ENCODE measurements at places on chromosomes 12 and 14. TPM values are rescaled to one million over a fixed set of nuclear protein-coding genes. Genes with fewer than 3 reads are reported as not detected.

The PLEKHG7 gene
- total RNA-seq, result not detected

The DPPA3 gene
- total RNA-seq, result 0.26 TPM

The CELA1 gene
- total RNA-seq, result not detected

The NTF3 gene
- not detected for total RNA-seq

The FOXN4 gene
- not detected for total RNA-seq

The HELB gene
- 3.7 TPM for total RNA-seq

The NPFF gene
- total RNA-seq, result not detected

DNA sequence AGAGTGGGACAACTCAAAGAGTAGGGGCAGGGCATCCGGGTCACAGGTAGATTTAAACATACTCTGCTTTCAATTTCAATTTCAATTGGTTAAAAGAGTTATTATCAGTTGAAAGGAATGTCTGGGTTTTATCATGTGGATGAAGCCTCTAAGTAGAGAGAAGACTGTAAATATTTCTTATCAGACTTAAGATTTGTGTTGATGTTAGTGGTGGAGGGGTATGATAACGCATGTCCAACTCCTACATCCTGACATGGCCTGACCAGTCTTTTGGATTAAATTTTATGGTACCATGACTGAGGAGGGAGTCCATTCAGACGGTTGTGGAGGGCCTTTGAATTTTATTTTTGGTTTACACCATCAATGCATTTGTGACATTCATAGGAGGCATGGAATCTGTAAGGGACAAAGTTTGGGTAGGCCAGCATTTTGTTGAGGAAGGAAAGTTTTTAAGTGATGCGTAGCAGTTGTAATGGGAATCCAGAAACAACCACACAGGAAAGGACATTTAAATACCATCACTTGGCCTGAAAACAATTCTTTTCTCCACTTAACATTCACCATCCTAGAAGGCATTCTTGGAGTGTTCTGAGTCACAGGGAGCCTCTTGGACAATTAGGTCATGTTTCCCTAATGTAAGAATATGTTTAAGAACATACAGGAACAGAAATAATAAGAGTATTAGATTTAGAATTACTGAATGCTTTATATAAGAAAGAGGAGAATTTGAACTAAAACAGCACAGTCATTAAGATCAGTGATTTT lies 371.9 kb downstream of the ATP23 start:
- no peaks in the 10 kb centered on the region for H3K36me3 ChIP-seq
- H3K27me3 ChIP-seq, result no peaks in the 10 kb centered on the region
- H3K4me3 ChIP-seq, result no peak overlapping the region
- DNase-seq, result no peak

GRCh38 chr14:88841741-88842140 lies 17.3 kb downstream of the TTC8 start:
- no peaks in the 10 kb centered on the region for H3K36me3 ChIP-seq
- DNase-seq, result no peak
- no peak overlapping the region for H3K4me3 ChIP-seq
- no peaks in the 10 kb centered on the region for H3K4me1 ChIP-seq
- H3K27ac ChIP-seq, result no peak overlapping the region

- H3K4me1 ChIP-seq, result peaks cover 15% of the 10 kb centered on the region
- no peaks in the 10 kb centered on the region for H3K36me3 ChIP-seq
- H3K4me3 ChIP-seq, result no peak overlapping the region
- H3K27me3 ChIP-seq, result peaks cover 16% of the 10 kb centered on the region
- no peak overlapping the region for H3K27ac ChIP-seq
Observed at GRCh38 chr12:49953961-49954846, 3.7 kb downstream of the AQP2 start.

GRCh38 chr14:31251028-31251958 lies 43.7 kb upstream of the HECTD1 start:
- peak overlapping the region; percentile 11 for H3K27ac ChIP-seq
- H3K4me3 ChIP-seq, result no peak overlapping the region
- H3K4me1 ChIP-seq, result peaks cover 4% of the 10 kb centered on the region
- H3K36me3 ChIP-seq, result no peaks in the 10 kb centered on the region

GRCh38 chr12:96850676-96851075 lies 56.4 kb upstream of the NEDD1 start:
- no peaks in the 10 kb centered on the region for H3K36me3 ChIP-seq
- no peak overlapping the region for H3K27ac ChIP-seq
- H3K27me3 ChIP-seq, result peaks cover 2% of the 10 kb centered on the region
- H3K4me1 ChIP-seq, result peaks cover 6% of the 10 kb centered on the region

DNA sequence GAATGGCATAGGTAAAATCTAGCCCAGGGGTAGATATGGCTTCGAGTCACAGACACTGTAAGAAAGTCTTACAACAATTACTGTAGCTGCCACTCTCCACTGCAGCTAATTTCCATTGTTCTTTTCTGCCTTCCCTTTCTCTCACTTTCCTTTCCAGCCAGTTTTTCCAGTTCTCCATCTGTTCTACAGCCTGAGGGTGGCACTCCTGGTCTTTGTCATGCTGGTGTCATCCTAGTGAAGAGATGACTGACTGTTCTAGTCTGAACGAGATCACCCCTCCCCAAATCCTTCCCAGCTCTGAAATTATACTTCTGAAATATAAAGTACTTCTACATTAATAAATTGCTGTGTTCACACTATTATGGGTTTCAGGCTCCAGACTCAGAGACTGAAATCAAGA lies 74.2 kb upstream of the CSRP2 start:
- no peak overlapping the region for H3K4me3 ChIP-seq
- H3K27ac ChIP-seq, result no peak overlapping the region
- peaks cover 8% of the 10 kb centered on the region for H3K4me1 ChIP-seq
- no peak for DNase-seq
- no peaks in the 10 kb centered on the region for H3K27me3 ChIP-seq

- H3K27ac ChIP-seq, result no peak overlapping the region
- H3K36me3 ChIP-seq, result no peaks in the 10 kb centered on the region
- DNase-seq, result no peak
- peaks cover 10% of the 10 kb centered on the region for H3K4me1 ChIP-seq
Observed at GRCh38 chr12:78534311-78534710, 330.3 kb upstream of the SYT1 start.

GRCh38 chr12:11967376-11968047 lies 103.2 kb upstream of the BCL2L14 start:
- peak; percentile 34 for DNase-seq
- peak overlapping the region; percentile 98 for H3K27ac ChIP-seq
- peaks cover 40% of the 10 kb centered on the region for H3K4me1 ChIP-seq
- H3K36me3 ChIP-seq, result no peaks in the 10 kb centered on the region

- no peaks in the 10 kb centered on the region for H3K36me3 ChIP-seq
- no peak overlapping the region for H3K27ac ChIP-seq
- H3K4me3 ChIP-seq, result no peak overlapping the region
- H3K27me3 ChIP-seq, result peaks cover 3% of the 10 kb centered on the region
Observed at GRCh38 chr14:56992332-56992820, 182.1 kb upstream of the OTX2 start.

GRCh38 chr14:33837943-33838683 lies 112.8 kb downstream of the EGLN3 start:
- H3K27me3 ChIP-seq, result no peaks in the 10 kb centered on the region
- H3K27ac ChIP-seq, result no peak overlapping the region
- peaks cover 13% of the 10 kb centered on the region for H3K4me1 ChIP-seq
- H3K36me3 ChIP-seq, result no peaks in the 10 kb centered on the region

All from endothelial cell (in vitro differentiated cells).